ENCODE measurements at places on chromosomes 1 and 21. TPM values are rescaled to one million over a fixed set of nuclear protein-coding genes. Genes with fewer than 3 reads are reported as not detected.

Gene GJA5
- 19.5 TPM for polyA plus RNA-seq

Gene FCRL5
- polyA plus RNA-seq, result 0.04 TPM

- DNase-seq, result no peak
These were observed 30.2 kb upstream of the CD1D start for GRCh38 chr1:158150523-158150922.

GRCh38 chr1:108814343-108815125 is 42.4 kb downstream of the AKNAD1 start:
- peak; percentile 70 for DNase-seq
